ENCODE measurements at places on chromosomes 16 and 17.

DNA sequence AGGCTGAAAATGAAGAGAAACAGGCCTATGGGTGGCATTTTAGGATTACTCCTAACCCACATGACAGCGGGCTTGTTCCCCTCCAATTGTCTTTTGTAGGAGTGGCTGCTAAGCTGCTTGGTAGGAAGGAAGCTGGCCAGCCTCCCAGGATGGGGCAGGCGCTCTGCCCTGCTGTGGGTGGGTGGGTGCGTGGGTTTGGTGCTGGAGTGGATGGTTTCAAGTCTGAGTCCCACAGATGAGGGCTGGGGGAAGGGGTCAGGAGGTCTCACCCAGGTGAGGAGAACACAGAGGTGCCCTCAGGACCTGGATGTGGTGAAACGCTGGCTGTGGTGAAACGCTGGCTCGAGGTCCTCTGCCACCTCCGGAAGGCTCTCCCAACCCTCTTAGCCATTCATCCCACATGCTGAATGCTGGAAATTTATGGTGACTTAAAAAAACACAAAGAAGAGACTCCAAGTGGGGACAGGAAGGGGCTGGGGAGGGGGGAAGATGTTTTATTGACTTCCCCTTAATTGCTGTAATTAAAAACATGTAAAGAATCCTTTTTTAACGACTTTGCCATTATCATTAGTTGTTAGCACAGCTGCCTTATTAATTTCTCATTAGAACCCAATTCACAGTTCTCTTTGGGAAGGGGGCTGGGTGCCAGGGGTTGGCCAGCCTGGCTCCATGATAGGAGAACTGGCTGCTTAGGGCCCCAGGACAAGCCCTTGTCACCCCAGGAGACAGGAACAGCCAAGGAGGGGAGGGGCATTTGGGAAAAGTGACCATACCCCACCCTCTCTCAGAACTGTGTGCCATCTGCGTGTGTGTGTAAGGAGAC is 153.5 kb upstream of the CDC42EP4 start:
- DNase-seq: no peak

DNA sequence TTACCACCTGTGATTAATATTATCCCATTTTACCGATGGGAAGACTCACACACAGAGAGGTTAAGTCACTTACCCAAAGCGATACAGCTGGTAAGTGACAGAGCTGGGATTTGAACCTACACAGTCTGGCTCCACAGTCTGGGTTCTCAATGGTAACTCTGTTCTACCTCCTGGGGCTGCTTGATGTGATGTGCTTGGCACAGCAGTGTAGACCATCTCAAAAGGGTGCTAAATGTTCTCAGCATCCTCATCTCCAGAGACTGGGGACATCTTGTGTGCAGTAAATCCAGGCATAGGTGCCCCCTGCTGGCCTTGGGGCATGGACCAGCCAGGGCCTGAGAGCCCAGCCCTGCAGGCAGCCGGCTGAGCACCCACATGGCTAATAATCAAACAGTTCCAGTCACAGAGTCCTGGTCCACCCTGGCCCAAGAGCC is 15.4 kb upstream of the KATNB1 start:
- no peak for DNase-seq

DNA sequence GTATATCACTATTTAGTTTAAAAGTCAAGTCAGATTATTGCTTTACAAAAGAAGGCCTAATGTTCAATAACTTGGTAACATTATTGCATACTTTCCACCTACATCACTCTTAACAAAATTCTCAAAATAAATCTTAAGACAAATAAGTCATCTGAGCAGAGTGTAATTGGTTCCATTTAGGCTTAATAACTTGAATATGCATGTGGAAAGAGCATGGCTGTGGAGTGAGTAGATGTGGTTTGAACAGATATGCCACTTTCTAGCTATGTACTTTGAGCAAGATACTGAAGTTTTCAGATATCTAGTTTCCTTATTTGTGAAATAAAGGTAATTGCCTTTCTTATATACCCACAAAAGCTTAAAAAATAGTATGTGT is 6.7 kb upstream of the EVI2A start:
- DNase-seq: no peak

DNA sequence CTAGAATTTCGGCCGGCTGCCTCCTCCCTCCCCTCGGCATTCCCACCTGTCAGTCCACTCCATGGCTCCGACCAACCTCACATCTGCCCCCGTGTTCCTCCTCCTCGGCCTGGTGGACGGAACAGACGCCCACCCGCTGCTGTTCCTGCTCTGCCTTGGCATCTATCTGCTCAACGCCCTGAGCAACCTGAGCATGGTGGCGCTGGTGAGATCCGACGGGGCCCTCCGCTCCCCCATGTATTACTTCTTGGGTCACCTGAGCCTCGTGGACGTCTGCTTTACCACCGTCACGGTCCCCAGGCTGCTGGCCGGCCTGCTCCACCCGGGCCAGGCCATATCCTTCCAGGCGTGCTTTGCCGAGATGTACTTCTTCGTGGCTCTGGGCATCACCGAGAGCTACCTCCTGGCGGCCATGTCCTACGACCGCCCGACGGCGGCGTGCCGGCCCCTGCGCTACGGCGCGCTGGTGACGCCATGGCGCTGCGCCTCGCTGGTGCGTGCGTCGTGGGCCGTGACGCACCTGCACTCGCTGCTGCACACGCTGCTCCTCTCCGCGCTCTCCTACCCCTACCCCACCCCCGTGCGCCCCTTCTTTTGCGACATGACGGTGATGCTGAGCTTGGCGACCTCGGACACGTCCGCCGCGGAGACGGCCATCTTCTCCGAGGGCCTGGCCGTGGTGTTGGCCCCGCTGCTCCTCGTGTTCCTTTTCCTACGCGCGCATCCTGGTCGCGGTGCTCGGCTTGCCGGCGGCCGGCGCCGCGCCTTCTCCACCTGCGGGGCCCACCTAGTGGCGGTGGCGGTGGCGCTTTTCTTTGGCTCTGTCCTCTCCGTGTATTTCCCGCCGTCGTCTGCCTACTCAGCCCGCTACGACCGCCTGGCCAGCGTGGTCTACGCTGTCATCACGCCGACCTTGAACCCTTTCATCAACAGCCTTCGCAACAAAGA is at the start of gene OR3A2:
Gene OR3A2, minus strand, starts transcription at position 440 of the 948 bp plus-strand sequence.
- peak; percentile 15 for DNase-seq

DNA sequence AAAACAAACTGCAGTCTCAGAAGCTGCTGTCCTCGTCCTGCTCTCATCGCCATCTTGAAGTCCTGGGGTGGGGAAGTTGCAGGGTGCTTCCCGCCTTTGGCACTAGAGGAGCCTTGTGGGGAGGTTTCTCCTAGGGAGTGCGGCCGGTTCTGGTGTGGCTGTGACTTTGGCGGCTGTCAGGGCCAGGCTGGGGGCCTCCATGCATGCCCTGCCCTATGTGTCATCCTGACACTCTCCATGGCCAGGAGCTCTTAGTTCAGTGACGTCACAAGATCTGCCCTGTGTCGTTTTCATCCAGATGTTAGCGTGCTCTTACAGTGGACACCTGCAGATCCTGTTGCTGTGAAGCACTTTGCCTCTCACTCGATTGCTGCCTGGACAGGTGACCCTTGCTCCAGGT is 49.6 kb downstream of the PLD6 start:
- no peak for DNase-seq

- DNase-seq: no peak
Observed at GRCh38 chr17:2905269-2905668, 109.0 kb downstream of the RAP1GAP2 start.

DNA sequence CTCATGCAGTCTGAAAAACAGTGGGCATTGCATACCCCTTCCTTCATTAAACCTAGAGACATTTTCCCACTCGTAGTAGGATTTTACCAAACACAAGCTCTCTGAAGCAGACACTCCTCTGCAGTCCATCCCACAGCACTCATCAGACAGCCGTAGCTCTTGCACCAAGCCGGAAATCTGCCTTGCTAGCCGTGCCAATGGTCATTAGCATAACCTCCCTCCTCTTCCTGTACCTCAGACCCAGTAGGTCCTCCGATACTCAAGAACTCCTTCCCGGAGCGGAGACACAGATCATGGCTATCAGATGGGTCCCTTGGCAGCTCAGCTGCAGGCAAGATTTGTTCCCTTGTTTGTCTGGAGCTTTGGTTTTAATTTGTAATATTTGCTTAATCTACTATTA is 483.1 kb upstream of the PSMD7 start:
- DNase-seq: no peak

DNA sequence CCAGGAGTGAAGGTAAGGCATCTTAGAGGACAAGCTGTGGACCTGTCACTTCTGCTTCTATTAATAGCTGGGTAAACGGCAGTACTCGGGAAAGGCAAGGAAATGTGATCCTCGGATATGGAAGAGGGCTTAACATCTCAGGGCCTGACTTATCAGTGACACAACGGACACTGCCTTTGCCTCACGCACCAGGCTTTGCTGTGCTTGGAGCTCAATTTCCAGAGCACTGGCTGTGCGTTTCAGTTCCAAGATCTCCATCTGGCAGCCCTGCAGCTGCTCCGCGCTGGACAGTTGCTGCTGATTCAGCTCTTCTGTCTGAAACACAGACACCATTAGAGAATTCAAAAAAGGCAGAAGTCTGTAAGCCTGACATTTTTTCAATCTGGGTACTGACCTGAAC is 3.5 kb downstream of the KRT40 start:
- DNase-seq: no peak

DNA sequence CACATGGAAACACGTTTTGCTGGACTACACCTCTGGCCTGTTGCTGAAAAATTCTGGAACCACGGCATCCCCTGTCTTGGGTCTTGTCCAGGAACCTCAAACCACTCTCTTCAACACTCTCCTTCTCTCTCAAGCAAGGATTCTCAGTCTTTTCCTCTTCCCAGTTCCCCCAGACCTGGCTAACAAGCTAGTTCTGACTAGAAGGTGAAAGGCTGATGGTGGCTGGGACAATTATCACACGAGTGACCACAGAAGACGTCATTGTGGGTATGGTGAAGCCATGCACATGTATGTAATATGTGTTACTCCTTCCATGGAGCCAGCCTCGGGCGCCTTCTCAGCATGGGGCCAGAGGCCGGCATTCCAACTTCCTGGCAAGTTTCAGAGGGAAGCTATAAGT is 123.0 kb downstream of the CDYL2 start:
- no peak for DNase-seq

DNA sequence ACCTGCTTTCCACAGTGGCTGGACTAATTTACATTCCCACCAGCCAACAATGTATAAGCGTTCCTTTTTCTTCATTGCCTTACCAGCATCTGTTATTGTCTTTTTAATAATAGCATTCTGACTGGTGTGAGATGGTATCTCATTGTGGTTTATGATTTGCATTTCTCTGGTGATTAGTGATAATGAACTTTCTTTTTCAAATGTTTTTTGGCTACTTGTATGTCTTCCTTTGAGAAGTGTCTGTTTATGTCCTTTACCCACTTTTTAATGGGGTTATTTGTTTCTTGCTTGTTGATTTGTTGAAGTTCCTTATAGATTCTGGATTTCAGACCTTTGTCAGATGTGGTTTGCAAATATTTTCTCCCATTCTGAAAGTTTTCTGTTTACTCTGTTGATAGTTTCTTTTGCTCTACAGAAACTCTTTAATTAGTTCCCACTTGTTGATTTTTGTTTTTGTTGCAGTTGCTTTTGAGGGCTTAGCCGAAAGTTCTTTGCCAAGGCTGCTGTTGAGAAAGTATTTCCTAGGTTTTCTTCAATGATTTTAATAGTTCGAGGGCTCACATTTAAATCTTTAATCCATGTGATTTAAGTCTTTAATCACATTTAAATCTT is 26.8 kb downstream of the ITGAM start:
- DNase-seq: no peak

DNA sequence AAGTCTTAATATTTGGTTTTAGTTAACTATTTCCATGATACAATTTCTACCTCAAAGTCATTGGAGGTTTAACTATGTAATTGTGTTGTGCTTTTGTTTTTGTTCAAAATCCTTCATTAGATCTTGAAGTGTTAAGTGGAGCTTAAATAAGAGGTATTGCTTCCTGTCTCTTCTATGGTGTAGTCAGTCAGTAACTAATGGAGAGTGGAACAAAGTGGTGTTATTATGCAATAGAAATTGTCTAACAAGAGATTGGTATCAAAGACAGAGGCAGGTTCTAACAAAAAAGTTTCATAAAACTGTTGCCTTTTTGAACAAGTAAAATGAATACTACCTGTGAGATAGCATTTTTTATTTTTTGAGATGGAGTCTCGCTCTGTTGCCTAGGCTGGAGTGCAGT is 45.2 kb downstream of the GRB7 start:
- DNase-seq: no peak

GRCh38 chr17:28407974-28408306 is 1.9 kb upstream of the SLC46A1 start:
- DNase-seq: no peak

DNA sequence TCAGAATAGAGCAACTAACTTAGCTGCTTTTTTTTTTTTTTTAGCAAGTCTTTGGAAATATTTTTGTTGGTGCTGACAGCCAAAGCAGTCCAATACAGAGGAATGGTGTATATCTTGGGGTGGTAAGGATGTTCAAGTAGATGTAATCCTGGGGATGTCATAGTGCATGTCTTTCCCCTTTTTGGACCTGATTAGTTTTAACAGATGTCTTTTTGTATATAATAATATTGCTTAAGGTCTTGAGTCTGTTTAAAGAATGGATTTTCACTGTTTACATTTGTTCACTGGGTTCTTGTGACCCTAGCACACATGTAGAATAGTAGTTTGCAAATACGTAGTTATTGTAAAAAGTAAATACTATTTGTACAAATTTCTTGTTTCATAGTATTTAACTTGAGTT is 7.9 kb downstream of the TAF15 start:
- no peak for DNase-seq

DNA sequence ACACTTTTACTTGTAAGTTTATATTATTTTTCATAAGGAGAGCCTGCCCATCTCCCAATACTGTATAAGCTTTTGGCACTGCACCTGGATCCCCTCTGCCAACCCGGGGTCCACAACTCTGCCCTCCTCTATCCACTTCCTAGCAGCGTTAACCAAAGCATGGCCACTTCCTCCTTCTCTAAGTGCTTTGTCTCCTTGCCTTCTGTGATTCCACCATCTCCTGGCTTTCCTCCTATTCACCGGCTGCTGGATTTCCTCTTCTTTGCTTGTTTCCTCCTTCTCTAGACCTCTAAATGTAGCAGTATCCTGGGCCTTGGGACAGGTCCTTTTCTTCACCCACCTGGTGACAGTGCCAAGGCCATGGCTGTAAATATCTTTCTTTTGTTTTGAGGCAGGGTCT is 20.0 kb upstream of the WFIKKN2 start:
- DNase-seq: no peak

DNA sequence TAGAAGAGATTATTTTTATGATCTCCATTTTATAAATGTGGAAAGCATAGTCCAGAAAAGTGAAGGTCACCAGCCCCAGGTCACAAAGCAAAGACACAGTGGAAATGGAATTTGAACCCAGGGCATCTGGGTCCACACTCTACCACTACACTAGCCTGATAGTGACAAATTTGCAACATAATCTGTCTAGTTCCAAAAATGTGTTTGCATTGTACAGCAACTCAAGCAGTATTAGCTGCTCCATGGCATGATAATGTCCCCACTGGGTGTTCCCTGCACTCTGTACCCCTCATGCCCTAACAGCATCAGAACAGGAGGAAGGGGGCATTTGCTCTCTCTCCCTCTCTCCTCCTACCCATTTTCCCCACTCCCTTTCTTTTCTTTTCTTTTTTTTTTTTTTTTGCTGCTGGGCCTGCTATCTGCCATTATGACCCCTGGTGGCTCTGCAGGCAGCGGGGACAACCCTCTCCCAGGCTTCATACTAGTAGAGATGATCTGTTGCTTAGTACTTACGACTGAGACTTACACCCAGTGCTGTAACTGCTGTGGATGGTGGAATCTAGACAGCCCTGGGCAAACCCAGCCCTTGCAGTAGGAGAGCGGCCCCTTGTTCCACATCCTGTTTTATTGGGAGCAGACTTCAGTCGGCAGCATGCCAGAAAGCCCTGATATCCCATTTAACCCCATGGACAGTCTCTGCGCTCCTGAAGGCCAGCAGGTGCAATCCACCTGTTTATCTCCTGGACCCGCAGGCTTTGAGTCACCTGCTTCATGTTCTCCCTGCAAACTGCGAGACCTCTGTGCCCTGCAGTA is 306.3 kb downstream of the SOX9 start:
- no peak for DNase-seq

All from stimulated activated CD4-positive, alpha-beta T cell treated with anti-CD3 and anti-CD28 coated beads, TNF-alpha, amount 100 ng/mL, for 24 hours (primary cell).